Cortex of kidney (tissue), 1 donor: ENCODE measurements at places on chromosomes 11 and 22.

DNA sequence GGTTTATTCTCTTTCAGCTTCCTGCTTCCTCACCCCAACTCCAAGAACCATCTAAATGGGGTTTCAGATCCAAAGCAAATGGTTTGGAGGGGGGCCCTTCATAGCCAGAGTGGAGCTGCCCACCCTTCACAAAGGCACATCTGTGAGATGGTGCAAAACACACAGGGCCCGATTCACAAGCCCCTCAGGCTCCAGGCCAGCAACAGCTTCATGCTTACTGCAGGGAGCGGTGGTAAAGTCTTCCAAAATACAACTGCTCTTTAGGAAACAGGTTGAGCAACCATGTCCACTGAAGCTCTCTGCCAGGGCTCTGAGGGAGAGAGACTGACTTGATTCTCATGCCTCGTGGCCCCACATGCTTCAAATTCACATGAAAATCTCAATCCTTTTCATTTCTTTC is 213.0 kb upstream of the NARS2 start:
- no peak for DNase-seq

DNA sequence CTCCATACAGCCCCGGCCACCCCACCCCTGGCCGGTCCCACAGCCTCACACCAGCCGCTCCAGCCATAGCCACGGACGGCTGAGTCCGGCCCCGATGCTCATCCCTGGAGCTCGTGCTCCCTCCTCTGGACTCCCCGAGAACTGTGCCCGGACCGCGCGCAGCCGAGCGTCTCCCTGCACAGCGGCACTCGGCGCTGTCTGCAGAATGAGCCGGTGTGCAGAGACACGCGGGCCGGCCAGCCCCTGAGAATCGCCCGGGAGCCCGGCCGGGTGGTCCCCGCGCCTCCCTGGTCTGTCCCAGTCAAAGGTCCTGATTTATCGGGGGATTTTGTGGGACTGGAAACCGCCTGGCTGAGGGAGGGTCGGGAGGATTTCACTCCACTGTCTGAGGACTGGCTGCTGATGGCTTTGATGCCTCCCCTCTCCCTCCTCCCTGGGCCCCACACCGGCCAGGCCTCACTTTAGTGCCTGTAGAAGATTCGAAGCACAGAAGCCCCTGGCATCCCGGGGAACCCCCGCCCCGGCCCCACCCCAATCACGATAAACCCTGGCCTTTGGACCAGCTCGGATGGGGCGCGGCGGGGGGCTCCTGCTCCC is 102.7 kb downstream of the BRD1 start:
- no peak for DNase-seq

DNA sequence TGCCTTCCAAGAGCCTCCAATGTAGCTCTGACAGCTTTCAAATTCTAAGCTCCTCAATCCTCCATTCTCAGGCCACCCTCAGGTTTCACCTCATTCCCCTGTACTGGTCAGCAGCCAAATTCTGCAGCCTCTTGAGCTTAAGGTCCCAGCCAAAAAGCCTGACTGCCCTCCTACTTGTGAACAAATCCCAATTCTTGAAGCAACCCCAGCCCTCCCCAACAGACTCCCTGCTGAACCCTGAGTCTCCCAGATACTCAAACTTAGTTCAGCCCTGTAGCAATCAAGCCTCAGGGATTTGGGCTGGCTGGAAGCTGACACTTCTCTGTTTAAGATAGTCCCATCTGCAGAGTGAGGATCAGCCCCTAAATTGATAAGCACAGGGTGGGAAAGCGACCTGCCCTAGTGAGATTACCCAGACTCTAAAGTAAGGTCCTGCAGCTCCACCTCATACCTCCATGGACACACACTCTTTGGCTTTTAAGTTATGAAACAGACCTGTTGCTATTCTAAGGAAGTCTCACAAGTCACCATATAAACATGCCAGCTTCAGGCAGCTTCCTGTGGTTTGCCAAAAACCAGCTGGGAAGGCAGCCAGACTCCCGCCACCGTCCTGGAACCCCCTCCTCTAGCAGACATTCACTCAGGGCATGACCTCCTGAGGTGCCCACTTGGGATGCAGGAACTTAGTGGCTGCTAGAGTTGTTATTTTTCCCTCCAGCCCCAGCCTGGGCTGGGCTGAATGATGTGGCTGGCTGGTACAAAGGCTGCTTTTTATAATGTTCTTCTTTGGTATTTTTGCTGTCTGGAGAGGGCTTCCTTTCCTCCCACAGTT is 82.5 kb upstream of the PICALM start:
- no peak for DNase-seq

- DNase-seq = no peak
Observed at GRCh38 chr22:25797498-25798290, 55.7 kb downstream of the MYO18B start.

DNA sequence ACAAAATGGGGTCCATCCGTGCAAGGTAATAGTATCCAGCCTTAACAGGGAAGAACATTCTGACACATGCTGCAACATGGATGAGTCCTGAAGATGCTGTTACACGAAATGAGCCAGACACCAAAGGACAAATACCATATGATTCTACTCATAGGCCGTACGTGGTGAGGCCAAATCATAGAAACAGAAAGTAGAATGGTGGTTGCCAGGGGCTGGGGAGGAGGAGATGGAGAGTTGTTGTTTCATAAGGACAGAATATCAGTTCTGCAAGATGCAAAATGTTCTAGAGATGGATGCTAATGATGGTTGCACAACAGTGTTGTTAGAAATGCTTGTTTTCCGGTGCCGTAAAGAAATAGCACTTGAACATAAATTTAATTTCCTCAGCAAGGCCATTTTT is 2.6 kb downstream of the TBX10 start:
- no peak for DNase-seq

- no peak for DNase-seq
Observed at GRCh38 chr22:44396727-44397722, 84.3 kb upstream of the SHISAL1 start.

GRCh38 chr11:121711939-121712338 is 259.2 kb upstream of the SORL1-AS1 start:
- no peak for DNase-seq

GRCh38 chr11:88105526-88105925 is 69.7 kb downstream of the RAB38 start:
- no peak for DNase-seq

DNA sequence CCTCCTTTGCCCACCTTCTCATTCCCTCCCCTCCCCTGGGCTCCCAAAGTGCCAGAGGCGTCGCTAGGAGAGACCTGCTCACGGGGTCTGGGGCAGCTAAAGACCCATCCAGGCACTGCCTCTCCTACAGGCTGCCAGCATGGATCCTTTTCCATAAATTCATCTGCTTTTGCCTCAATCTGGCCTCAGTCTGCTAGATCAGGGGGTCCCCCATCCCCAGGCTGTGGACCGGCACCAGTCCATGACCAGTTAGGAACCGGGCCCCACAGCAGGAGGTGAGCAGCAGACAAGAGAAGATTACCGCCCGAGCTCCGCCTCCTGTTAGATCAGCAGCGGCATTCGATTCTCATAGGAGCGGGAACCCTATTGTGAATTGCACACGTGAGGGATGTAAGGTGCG is 12.3 kb downstream of the LTO1 start:
- no peak for DNase-seq

DNA sequence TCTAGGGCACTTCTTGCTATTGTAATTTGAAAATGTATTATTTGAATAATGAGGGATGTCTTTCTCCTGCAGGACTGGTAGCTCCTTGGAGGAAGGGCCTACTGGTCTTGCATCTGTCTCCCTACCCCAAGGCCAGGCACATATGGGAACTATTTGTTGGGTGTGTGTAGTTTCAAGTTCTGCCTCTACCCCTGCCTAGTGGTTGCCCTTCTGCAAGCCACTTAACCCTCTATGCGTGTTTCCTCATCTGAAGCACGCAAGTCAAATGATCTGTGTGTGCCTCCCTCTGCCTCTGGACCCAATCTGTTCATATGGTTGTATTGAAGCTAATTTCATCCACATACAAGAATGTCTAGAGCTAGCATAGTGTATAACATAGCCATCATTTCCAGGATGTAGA is 67.0 kb downstream of the WNT11 start:
- no peak for DNase-seq

DNA sequence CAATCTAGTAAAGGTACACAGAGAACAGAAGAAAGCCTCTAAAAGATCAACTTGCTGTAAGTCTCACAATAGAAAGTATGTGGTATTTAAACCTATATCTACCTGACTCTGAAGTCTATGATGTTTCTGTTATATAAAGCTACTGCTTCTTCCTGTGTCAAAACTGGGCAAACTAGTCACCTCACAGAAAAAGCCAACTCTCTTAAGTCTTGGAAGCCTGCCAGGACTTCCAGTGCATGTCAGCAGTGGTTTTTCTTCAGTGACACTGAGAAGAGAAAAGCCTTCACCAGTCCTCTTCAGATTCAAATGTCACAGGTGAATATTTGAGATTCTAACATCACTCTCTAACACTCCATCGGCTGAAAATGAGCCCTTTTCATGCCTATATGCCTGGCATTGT is 808.0 kb downstream of the DLG2 start:
- no peak for DNase-seq

GRCh38 chr11:105829084-105829483 is 193.0 kb downstream of the MSANTD4 start:
- DNase-seq = no peak

- no peak for DNase-seq
Observed at GRCh38 chr11:62217191-62217748, 8.8 kb downstream of the SCGB2A1 start.

- no peak for DNase-seq
Observed at GRCh38 chr11:46020084-46020599, 97.7 kb downstream of the LARGE2 start.

- DNase-seq = no peak
Observed at GRCh38 chr11:2576549-2576948, 123.2 kb downstream of the KCNQ1OT1 start.

- no peak for DNase-seq
Observed at GRCh38 chr22:31342389-31343140, 3.6 kb downstream of the PATZ1 start.

DNA sequence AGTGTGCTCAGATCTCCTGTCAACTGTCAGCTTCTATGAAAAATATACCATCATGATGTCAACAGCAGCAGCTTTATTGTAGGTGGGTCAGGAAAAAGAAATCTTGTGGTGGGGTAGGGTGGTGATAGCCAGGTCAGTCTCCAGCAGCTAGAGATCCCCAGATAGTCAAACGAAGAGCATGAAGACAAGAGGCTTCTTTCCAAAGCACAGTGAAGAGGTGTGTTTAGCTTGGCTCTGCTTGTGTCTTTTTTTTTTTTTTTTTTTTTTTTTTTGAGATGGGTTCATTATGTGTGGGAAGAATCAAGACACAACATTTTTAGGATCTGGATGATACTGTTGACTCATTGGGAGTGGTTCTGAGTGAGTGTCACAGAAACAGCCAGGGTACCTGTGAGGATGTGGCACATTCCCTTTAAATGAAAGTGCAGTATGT is 1075.5 kb downstream of the NTM start:
- no peak for DNase-seq

DNA sequence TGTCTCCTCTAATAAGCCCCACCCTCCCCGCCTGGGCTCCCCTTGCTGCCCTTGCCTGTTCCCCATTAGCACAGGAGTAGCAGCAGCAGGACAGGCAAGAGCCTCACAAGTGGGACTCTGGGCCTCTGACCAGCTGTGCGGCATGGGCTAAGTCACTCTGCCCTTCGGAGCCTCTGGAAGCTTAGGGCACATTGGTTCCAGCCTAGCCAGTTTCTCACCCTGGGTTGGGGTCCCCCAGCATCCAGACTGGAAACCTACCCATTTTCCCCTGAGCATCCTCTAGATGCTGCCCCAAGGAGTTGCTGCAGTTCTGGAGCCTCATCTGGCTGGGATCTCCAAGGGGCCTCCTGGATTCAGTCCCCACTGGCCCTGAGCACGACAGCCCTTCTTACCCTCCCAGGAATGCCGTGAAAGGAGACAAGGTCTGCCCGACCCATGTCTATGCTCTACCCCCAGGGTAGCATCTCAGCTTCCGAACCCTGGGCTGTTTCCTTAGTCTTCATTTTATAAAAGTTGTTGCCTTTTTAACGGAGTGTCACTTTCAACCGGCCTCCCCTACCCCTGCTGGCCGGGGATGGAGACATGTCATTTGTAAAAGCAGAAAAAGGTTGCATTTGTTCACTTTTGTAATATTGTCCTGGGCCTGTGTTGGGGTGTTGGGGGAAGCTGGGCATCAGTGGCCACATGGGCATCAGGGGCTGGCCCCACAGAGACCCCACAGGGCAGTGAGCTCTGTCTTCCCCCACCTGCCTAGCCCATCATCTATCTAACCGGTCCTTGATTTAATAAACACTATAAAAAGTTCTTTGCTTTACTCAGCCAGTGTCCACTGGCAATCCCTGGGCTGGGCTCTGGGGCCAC is 14.4 kb downstream of the TSKU start:
- no peak for DNase-seq

DNA sequence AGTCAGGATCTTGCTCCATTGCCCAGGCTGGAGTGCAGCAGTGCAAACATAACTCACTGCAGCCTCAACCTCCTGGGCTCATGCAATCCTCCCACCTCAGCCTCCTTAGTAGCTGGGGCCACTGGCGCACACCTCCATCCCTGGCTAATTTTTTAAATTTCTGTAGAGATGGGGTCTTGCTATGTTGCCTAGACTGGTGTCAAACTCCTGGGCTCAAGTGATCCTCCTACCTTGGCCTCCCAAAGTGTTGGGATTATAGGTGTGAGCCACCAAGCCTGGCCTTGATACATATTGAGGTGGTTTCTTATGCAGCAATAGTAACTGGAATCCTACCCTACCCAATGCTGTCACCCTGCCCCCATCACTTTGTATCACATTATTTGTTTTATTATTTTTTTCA is 32.4 kb downstream of the SCUBE1 start:
- DNase-seq = no peak

DNA sequence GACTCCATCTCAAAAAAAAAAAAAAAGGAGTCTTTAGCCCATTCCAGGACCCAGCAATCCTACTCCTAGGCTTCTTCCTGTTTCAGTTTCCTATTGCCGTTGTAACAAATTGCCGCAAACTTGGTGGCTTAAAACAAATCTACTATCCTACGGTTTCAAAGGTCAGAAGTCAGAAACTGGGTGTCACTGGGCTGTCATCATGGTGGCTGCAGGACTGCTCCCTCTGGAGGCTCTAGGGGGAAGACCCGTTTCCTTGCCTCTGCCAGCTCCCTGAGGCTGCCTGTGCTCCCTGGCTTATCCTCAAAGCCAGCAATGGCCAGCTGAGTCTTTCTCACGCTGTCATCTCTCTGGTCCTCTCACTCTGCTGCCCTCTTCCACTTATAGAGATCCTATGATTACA is 8.7 kb upstream of the DAGLA start:
- no peak for DNase-seq

DNA sequence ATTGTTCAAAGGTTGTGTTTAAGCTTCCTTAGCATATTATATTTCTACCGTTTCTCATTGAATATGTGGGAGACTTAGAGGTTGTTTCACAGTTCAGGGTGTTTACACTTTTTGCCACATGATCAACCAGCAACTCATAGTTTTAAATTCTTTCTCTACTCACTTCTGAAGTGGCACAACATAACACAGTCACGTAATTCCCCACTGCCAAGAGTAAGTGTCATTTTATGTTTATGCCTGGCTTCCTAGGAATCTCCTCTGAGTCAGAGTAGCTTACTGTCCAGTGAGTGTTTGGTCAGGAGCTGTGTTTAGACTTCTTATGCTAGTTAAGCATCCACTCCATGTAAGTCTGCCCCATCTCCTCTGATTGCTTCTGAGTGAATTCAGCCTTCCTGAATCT is 520.8 kb upstream of the KIRREL3 start:
- DNase-seq = no peak
